ENCODE measurements at places on chromosomes 11 and 22.

- DNase-seq, result no peak
These were observed 377.6 kb downstream of the LRRC4C start for GRCh38 chr11:41081756-41082285.

DNA sequence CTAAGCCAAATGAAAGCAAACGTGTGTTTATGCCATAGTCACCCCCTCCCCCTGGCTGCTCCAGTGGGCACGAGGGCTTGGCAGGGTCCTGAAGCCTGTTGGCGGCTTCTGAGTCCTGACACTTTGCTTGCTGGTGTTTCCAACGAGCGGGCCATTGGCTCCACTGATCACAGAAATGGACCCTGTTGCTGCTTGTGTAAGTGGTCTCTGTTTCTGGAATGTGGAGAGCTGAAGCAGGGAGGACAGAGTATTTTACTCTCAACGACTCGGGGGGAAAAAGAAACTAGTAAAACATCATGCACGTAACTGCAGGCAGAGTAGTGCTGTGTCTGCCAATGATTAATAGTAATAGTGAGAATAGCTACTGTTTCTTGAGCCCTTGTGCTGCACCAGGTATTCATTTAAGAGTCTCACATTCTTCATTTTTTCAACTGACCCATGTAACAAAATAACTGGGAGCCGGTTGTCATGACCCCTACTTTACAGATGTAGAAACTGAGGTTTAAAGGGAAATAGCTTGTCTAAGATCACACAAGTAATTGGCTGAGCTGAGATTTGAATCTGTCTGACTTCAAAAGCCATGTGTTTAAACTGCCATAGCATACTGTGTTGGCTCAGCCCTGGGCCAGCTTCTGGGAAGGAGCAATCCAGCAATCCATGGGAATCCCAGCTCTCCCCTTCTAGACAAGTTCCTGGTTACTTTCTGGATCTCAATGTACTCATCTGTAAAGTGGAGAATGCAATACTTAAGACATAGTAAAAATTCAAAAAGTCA is 526.7 kb downstream of the INSC start:
- no peak for DNase-seq

DNA sequence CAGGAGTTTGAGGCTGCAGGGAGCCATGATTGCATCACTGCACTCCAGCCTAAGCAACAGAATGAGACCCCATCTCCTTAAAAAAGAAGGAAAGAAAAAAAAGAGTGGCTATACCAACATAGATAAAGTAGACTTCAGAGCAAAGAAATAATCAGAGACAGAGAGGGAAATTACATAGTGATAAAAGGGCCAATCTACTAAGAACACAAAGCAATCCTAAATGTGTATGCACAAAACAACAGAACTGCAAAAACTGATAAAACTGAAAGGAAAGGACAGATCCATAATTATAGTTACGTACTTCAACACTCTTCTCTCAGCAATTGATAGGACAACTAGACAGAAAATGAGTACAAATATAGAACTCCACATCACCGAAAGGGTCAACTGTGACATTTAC is 17.8 kb upstream of the OR2AT4 start:
- no peak for DNase-seq

DNA sequence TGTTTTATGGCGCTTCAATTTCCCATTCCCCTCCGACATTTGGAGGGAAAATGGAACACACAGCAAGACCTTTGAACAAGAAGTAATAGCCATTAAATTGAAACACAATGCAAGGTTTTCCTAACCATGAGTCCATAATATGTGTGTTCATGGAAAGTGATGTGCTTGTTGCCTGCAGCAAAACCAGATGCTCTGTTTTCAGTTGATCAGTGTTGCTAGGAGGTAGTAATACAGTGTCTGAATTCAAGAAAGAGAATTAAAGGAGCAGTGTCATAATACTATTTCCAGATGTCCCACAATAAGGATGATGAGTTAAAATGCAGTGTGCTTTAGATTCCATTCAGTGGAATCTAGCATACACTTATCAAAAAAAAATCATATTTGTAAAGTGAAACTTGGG is 637.4 kb upstream of the API5 start:
- no peak for DNase-seq

DNA sequence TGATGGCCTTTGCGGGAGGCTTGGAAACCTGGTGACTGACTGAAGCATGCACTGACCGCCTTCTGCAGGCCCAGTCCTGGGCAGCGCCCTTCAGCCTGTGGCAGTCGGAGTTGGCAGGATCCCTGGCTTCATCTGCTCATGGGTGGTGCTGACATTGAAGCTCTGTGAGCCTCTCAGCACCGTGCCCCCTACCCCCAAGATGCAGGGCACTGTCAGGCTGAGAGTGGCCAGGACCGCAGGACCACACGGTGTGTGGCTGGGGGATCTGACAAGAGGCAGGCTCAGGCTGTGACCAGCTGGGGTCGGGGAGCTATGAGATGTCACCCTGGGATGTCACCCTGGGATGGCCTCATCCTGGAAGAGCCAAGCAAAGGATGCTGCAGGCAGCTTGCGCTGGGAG is 32.7 kb downstream of the TBC1D22A start:
- DNase-seq, result no peak

GRCh38 chr11:106473089-106473722 is 395.7 kb downstream of the AASDHPPT start:
- no peak for DNase-seq

- no peak for DNase-seq
These were observed 16.3 kb upstream of the SEC14L3 start for GRCh38 chr22:30488121-30488520.

DNA sequence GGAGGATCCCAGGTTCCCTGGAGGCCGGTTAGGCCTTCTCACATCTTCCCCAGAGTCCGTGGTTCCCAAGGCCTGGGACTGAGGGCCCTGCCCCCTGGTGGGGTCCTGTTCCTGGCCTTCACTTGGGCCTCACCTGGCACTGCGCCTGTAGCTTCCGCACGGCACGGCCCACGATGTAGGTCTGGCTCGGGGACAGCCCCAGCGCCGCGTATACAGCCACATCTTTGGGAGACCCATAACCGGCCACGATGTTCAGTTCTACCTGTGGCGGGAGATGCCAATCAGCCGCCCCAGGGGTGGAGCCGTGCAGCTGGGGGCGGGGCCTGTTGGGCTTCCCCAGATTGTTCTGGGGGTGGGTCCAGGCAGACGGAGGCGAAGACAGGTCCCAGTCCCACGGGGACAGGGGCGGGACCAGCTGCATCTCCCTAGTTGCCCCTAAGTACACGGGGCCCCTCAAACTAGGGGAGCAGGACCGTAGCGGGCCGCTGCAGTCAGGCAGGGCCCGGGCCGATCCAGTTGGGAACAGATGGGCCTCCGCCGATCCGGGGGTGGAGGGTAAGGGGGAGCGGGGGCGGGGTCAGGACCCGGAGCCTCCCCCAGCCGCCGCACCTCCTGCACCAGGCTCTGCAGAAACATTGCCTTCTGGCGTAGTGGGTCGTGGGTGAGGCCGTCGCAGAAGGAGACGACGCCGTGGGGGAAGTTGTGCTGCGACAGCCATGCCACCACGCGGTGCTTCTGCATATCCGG is 10.1 kb downstream of the AIP start:
- peak; percentile 58 for DNase-seq

GRCh38 chr11:94876222-94876621 is 97.1 kb downstream of the CWC15 start:
- DNase-seq, result no peak

- no peak for DNase-seq
These were observed 1513.3 kb downstream of the FAM181B start for GRCh38 chr11:81220146-81220895.

GRCh38 chr11:115132436-115133228 is 371.6 kb downstream of the CADM1 start:
- DNase-seq, result peak; percentile 6
